ENCODE measurements at places on chromosomes 6 and 20.

- DNase-seq = peak; percentile 55
Measured at GRCh38 chr6:109788687-109789086, 97.6 kb downstream of the FIG4 start.

DNA sequence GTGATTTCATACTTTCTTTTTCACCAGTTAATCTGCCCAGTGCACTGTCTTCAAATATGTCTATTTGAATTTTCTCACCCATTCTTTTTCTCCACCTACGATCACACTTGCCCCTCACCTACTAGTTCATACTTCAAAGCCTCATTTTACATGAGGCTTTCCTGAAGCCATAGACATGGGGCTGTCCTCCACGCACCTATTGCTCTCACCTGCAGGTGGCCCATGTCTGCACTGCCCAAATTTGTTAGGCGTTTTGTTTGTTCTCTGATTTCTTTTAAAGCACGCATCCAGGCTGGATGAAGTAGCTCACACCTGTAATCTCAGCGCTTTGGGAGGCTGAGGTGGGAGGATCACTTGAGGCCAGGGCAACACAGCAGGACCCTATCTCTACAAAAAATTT, 106.8 kb upstream of the RIPOR2 start:
- DNase-seq = no peak

- DNase-seq = no peak
Measured at GRCh38 chr6:154773610-154774089, 40.4 kb downstream of the SCAF8 start.

DNA sequence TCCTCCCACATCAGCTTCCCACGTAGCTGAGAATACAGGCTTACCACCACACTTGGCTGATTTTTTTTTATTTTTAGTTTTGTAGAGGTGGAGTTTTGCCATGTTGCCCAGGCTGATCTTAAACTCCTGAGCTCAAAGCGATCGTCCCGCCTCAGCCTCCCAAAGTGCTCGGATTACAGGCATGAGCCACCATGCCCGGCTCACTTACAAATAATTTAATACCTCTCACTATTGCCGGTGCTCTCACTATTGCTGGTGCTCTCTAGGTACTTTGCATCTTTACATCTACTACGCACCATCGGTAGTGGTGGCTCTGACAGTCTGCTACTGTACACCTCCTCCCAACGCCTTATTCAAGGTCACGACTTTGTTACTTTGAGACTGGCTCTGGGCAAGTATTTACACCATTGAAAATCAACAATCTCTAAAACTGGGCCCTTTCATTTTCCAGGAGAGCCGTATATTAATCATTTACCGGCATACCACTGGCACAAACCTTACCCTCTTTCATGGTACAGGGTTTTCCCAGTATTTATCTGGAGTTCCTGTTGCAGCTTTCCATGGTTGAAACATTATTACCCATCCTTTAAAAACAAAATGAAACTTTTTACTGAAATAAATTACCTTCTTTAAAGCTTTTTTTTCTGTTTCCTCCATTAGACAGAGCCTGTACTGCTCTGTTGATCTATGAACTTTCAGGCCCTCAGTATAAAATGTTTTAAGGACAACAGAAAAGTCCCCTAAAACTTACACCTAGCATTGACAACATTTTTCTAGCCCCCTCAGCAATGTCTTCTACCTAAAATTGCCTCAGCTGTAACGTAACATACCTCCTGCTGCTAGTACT, 259.6 kb upstream of the PLCB4 start:
- no peak for DNase-seq

- DNase-seq = no peak
Measured at GRCh38 chr6:53125276-53125675, 23.4 kb downstream of the GCM1 start.

DNA sequence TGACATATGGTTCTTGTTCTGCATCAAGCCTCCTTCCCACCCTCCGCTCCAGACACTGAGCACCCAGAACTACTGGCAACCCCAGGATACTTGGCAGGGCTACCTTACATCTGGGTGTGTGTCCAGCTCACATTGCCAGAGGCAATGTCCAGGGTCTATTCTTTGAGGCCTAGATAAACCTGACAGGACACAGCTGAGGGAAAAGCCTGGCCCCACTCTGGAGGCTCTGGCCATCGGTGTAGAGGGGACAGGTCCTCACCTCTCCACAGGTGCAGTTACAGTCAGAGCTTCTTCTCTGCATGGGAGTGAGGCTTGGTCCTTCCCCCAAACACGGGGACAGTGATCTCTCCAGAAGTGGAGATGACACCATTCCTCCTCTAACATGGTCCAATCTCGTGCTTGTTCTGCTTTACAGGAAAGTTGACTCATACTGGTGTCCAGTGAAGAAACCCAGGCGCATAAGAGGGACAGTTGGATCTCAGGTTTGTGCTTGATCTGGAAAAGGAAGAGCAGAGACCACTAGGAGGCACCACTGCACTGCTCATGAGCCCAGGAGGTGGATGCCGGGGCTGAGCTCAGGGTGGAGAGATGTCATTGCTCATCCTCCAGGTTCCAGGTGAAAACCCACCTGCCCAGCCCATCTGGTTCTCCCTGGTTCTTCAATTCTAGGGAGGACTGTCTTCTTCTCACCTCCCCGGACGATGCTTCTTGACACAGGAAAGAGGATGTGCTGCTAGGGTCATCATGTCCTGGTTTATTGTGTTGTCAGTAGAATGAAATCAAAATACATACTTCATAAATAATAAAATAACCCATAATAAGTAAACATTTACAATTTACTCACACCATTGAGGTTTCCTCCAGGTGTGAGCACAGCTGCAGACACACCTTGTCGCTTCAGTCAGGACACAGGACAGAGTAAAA, 14.7 kb downstream of the HLA-F start:
- peak; percentile 83 for DNase-seq

DNA sequence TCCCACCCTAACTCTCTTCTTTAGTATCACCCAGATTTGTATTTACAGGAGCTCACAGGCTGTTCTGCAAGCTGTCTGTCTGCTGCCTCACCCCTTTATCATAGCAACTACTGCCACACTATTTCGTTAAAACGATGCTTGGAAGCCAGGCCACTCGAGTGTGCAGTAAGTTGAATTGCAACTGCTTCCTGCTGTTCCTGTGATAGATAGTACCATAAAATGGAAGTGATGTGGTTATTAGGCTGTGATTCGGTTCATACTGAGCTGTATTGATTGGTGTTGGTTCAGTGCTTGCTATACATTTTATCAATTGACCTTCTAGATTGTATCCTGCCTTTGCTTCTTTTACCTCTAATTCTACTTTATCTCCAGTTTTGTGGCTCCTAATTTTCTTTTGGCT, 325.4 kb downstream of the RNF144B start:
- no peak for DNase-seq

DNA sequence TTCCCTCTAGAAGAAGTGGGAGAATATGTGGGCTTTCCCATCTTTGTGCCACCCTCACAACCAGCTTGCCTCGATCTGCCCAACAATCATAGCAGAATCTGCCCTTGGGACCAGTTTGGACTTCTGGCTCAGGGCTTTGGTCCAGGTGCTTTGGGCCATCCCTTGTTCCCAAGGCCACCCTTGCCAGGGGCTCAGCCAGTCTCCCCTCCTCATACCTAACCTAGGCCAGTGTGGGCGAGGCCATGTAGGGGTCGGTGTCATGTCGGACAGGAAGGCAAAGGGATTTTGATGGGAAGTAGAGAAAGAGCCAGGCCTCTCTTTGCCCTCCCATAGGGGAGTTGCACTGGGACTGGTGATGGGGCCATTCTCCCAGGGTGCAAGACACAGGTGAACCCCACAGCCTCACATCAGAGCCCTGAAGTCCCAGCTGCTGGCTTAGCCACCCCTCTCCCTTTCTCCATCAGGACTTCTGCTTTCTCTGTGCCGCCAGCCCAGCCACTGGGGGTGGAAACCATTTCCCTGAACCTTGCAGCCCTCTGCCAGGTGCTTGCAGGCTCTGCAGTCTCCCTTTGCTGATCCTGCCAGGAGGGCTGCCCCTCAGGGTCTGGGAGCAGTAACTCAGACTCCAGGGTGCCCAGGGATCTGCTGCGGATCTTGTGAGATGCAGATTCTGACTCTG, 60.7 kb downstream of the SLC24A3 start:
- DNase-seq = no peak

GRCh38 chr6:52595000-52595795, 18.3 kb upstream of the TRAM2 start:
- peak; percentile 95 for DNase-seq

DNA sequence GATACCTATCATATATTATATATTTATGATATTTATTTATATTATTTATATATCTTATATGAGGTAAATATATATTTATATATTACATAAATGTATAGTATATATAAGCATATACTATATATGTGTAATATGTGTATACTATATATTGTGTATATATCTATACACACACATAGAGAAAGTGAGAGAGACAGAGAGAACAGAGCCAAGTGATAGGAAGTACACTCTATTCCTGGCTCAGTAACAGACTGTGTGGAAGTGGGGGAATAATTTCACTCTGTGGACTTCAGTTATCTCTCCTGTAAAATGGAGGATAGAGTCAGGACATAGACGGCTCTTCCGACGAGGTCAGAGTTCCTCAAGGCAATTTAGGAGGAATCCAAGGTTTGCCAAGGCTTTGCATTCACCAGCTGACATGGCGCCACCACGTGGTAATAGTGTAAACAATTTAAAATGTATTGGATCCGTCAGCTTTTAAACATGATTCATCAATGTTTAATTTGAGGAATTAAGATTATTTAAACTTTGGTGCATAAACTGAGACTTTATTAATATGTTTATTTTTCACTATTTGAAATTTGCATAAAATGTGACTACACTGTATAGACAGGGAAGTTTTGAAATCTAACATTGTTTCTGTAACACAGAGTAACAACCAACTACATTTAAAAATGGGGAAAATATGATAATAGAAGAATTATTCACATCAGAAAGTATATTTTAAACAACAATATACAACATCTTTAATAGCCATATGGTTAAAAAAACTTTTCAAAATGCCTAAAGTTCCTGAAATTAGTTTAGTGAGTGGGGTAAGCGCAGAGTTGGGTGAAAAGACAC, 75.4 kb upstream of the TMEM244 start:
- DNase-seq = peak; percentile 84

DNA sequence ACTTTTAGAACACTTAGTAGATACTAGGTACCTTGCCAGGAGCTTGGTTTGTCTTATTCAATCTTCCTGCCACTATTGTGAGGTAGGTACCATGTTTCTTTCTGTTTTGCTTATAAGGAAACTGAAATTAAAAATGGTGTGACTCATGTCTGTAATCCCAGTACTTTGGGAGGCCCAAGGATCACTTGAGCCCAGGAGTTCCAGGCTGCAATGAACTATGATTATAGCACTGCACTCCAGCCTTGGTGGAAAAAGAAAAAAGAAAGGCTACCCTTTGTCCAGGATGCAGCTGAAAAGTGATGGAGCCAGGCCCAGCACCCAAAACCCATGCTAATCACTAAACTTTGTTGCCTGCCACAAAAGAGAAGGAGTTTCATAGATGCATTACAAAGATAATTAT, 34.1 kb upstream of the LAMA4 start:
- peak; percentile 36 for DNase-seq

DNA sequence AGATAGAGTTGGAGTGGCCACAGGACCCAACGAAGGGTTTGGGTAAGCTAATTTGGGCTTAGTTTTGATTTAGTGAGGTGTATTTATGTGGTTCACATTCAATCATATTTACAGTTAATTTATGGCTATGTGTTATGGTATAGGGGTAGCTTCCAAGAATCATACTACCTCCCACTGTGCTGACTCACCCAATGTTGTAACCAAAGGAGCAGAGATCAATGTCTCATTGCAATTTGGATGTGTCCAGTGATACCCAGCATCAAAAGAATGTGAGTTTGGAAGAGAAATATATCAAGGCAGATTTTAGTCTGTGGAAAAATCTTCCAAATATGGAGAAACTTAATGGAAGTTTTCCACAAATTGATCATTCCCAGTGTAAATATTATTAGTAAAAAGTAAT, 25.3 kb upstream of the SMIM8 start:
- peak; percentile 63 for DNase-seq

DNA sequence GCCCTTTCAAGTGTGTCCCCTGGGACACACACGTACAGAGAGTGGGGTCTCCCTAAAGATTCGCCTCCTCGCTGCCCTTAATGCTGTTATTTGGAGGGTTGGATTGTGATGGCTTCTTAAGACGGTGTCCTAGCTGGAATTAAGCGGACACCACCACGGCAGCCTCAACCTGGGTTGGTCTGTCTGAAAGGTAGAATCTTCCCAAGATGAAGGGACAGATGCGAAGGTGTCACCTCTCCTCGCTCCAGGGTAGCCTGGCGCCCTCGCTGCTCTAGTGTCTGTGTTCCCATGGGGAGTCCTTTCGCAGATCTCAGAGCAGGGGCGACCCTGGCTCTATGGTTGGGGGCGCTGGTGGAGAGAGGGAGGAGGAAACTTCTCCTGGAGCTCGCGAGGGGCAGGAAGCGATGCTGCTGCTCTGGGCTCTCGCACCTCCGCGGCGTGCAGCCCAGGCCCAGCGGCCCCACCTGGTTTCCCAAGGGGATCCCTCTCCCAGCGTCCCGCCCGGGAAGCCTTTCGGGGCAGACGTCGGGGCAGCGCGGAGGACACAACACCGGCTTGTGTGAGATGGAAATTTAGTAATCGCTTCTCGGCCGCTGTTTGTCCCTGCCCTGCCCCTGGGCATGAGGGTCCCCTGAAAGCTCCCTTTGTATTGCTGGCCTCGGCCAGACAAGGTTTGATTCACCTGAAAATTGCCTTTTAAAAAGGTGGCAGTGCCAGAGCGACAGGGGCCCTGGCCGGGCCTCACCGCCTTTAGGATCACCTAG, 1.7 kb downstream of the RSPO3 start:
- DNase-seq = no peak

GRCh38 chr6:28737750-28738395, 185.9 kb downstream of the TRIM27 start:
- DNase-seq = peak; percentile 25

GRCh38 chr6:101434601-101435000, 41.1 kb downstream of the GRIK2 start:
- DNase-seq = no peak

- DNase-seq = no peak
Measured at GRCh38 chr6:6592826-6593475, 4.4 kb downstream of the LY86 start.

GRCh38 chr6:7300926-7301325, 12.1 kb downstream of the SSR1 start:
- DNase-seq = no peak

GRCh38 chr6:162315291-162315690, 412.3 kb downstream of the PRKN start:
- DNase-seq = no peak

- DNase-seq = no peak
Measured at GRCh38 chr6:99979953-99980352, 14.1 kb downstream of the MCHR2 start.

DNA sequence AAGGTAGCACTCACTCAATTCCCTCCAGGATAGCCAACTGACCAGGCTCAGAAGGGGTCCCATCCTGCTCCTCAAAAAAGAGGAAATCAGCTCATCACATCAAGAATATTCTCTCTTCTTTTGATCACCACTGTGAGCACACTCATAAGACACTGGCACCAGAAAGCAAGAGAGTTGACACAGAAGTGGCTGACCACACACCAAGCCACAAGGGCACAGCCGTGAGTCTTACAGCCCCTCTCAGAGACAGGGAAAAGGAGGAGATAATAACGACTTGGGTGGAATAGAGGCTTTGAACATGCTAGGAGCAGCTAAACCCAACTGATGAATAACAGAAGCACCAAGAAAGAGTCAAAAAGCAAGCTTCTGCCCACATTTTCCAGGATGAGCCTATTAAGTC, 249.1 kb upstream of the PREP start:
- DNase-seq = no peak

- DNase-seq = no peak
Measured at GRCh38 chr6:79071547-79071946, 6.5 kb downstream of the PHIP start.

- no peak for DNase-seq
Measured at GRCh38 chr6:63765828-63766227, 130.2 kb downstream of the PHF3 start.
